ENCODE measurements at places on chromosomes 16 and 17.

GRCh38 chr16:4987580-4988374, 29.6 kb downstream of the SEC14L5 start:
- no peak for DNase-seq

GRCh38 chr16:78639775-78640174, 540.3 kb downstream of the WWOX start:
- no peak for DNase-seq

- DNase-seq = no peak
These were observed 616 bp downstream of the CCDC182 start for GRCh38 chr17:57744195-57745170.

DNA sequence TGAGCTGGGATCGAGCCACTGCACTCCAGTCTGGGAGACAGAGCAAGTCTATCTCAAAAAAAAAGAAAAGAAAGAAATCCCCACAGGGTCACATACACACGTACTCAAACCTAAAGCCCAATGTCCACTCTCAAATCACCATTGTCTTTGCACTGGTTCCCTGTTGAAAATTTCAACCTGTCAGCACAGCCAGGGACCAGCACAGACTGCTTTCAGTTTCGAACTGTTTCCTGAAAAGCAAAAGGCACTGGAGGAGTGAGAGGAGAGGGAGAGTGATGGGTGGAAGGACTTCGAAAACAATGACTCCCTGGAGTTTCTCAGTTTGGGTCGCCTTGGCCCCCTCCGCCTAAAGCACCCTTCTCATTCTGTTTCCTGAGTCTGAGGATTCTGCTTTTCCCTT, 9.0 kb upstream of the CD300C start:
- DNase-seq = no peak

- no peak for DNase-seq
These were observed 8.1 kb downstream of the AQP8 start for GRCh38 chr16:25224731-25225319.

GRCh38 chr16:48958681-48959080, 323.0 kb downstream of the CBLN1 start:
- no peak for DNase-seq

DNA sequence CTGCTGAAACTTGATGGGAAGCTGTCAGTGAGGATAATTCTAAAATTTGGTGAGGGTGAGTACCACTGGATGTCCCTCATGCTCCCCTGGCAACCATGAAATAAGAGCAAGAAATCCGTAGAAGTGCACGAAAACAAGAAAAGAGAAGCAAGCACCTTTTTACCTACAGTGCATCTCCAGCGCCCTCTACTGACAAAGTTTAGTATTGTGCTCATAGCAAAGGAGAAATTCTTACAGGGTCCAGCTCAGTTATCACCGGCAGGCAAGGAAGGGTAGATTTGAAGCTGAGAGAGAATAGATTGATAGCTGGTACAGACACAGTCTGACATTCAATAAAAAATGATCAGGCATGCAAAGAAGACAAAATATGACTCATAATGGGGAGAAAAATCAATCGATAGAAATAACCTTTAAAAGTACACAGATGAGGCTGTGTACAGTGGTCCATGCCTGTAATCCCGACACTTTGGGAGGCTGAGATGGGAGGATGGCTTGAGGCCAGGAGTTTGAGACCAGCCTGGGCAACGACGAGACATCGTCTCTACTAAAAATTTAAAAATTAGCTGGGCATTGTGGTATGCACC, 28.3 kb upstream of the TEX2 start:
- no peak for DNase-seq

DNA sequence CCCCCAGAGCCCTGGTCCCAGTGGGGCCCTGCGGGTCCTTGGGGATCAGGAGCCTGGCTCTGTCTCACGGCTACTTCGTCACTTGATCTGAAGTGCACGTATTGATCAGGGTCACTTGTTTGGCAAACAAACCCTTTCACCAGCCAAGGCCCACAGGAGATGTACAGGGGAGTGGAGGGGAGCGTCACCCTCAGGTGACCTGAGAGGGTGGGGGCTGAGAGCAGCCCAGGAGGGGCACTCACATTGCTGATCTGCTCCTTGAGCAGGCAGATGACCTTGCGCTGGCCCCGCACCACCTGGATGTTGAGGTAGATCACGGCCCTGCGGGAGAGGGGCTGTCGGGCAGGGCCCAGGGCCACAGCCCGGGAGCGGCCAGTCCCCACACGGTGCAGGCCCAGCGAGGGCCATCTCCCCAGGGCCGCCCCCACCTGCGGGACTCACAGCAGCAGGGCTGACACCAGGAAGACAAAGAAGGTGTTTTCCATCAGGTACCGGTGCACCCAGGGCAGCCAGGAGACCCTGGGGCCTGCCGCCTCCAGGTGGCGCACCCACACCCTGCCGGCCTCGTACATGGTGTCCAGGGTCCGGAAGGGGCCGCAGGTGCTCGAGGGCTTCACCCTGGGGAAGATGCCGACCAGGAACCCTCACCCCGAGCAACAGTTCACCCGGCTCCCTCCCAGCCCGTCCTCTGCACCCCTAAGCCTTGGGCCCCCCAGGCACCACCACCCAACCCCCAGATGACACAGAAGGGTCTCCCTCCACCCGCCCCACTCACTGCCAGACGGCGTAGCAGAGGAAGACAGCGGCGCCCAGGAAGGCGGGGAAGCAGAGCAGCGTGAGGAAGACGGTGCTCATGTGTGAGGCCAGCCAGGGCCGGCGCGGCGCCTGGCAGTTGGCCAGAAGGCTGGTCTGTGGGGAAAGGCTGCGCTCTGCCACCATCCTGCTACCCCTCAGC, 11.3 kb downstream of the TMC6 start:
- DNase-seq = no peak
